ENCODE measurements at places on chromosomes 2 and 18.

DNA sequence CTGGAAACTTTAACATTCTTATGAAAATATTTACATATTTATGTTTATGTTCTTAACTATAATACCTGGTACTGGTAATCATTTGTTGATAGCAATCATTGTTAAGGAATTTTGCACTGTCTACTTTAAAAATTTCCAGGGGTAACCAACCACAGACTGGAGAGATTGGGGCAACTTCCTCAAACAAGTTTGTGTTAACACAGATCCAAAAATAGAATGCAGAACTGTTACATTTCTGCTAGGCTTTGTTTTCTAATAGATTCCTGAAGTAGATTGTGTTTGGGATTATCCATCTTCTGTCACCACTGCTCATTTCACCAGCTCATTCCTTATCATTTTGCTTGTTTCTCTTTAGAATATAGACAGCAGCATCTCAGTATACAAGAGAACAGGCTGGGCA, 23.7 kb downstream of the RNF125 start:
- no peak for DNase-seq

- DNase-seq = no peak
These were observed 48.2 kb downstream of the CXCR4 start for GRCh38 chr2:136069773-136070172.

DNA sequence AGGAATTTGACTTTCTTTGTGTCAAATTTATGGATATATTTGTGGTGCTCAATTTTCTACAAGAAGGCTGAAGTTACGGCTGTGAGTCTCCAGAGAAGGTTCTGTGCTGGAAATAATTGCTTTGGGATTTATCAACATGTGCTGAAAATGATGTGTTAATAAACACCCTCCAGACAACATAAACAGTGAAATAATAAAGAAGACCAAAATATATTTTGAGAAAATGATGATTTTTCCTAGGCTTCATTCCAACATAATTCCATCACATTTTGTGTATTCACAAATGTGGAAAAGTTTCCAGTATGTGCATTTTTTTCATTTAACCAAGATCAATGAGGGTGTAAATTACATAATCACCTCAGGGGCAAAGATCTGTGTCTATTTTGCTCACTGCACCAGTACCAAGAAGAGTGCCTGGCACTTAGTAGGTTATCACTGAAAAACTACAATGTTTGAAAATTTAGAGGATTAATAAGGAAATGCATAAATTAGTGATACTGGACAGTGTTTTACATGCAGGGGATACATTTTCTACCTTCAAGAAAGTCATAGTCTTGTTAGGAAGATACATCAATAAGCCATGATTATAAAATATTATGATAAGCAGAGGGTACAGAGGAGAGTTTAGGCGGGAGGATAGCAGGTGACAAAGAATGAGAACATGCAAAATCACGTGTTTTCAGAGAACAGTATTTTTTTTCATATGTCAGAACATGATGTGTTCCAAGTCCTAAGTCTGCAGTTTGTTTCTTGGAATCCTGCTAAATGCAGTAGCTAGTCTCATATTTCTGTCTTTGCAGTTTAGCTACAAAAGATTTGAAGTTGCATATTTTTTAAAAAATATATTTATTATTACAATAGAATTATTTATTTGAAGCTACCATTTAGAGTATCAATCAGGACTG, 127.6 kb upstream of the DLGAP1 start:
- no peak for DNase-seq

GRCh38 chr2:150595803-150596470, 108.5 kb upstream of the RND3 start:
- no peak for DNase-seq

DNA sequence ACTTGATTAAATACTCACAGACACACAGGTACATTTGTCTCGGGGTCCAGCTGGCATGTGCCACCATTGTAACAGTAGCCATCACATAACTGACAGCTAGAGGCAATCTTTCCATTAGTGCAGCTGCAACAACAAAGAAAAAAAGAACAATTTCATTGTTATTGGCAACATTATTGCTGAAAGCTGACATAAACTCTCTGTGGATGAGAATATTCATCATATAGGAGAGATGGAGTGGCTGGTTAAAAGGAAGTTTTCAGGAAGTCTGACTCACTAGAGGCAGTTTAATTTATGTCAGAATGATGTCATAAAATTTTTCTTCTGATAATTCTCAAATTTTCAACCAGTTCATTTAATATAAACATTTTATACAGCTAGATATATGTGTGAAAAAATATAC, 1490.0 kb upstream of the NXPH2 start:
- no peak for DNase-seq

GRCh38 chr2:126382998-126383397, 273.0 kb upstream of the GYPC start:
- DNase-seq = no peak

DNA sequence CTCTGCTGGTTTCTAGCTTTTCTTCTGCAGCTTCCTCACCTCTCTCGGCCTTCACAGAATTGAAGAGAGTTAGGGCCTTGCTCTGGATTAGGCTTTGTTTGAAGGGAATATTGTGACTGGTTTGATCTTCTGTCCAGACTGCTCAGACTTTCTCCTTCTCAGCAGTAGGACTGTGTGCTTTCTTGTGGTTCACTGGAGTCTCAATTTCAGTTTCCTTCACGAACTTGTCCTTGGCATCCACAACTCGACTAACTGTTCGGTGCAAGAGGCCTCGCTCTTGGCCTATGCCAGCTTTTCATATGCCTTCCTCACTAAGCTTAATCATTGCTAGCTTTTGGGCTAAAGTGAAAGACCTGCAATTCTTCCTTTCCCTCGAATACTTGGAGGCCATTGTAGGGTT, 18.9 kb upstream of the SALL3 start:
- no peak for DNase-seq

All from A549 (cell line).